NCI-H1694 (cell line): ENCODE measurements at places on chromosomes 3 and 15.

GRCh38 chr15:100355342-100355741 is 13.6 kb upstream of the ADAMTS17 start:
- no peak for DNase-seq

DNA sequence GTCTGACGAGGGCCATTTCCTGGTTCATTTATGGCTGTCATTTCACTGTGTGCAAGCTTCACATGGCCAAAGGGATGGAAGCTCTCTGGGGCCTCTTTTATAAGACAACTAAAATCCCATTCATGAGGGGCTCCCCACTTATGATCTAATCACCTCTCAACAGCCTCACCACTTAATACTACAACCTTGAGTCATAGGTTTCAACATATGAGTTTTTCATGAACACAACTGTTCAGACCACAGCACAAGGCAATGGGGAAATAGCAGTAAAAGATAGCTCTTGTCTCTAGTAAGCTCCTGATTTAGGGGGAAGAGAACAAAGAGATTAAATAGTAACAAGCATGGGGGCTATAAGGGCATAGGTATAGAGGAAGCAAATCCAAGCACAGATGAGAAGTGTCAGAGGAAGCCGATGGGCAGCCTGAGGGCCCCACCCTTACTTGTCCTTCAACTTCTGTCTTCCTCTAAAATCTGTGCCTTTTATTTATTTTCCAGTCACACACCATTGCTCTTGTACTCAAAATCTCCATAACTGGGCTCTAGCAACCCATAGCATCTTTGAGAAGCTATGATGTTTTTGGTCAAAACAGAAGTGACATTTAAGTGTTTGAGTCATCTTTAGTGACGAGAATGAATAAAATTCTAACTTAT is 329.1 kb downstream of the UNC13C start:
- no peak for DNase-seq

DNA sequence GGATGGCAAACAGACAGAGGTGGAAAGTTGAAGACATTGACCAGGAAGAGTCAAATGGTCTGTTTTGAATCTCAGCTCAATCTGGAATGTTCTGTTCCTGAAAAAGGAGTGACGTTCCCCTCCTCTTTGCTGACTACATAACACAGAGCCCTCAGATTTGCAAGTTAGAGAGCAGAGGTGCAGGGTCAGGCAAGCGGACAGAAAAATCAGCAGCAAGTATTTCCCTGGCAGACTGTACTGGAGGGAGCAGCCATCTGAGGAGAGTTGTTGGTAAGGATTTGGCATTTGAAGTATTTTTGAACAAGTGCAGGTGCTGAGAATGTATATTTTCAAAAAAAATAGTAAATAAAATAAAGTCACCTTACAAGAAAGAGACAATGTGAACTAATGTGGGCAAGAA is 17.6 kb downstream of the ZNF80 start:
- DNase-seq, result no peak

GRCh38 chr3:138477801-138478200 is 43.4 kb downstream of the ESYT3 start:
- DNase-seq, result no peak

- no peak for DNase-seq
These were observed 297.0 kb downstream of the CGGBP1 start for GRCh38 chr3:87761795-87762194.

DNA sequence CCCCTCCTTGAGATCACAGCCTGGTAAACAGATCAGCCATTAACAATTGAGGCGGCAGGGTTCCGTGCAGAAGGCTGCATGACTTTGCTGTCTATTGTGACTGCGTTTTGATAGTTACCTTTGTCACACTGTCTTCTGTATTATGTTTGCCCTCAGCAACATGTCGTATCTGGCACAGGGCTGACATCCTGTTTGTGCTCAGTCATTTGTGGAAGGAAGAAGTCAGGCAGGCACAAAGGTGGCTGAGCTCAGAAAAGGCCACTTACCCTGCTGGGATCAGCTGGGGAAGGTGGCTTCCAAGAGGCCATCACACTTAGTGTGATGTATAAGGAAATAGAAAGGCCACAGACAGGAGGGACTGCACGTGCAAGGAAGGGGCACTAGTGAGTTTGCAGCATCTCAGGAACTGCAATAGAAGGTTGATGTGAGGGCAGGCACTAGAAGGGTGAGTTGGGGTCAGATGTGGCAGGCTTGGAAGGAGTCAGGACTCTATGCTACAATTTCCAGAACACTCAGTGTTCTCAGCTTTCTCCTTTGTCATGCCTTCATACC is 13.4 kb downstream of the PML start:
- no peak for DNase-seq

DNA sequence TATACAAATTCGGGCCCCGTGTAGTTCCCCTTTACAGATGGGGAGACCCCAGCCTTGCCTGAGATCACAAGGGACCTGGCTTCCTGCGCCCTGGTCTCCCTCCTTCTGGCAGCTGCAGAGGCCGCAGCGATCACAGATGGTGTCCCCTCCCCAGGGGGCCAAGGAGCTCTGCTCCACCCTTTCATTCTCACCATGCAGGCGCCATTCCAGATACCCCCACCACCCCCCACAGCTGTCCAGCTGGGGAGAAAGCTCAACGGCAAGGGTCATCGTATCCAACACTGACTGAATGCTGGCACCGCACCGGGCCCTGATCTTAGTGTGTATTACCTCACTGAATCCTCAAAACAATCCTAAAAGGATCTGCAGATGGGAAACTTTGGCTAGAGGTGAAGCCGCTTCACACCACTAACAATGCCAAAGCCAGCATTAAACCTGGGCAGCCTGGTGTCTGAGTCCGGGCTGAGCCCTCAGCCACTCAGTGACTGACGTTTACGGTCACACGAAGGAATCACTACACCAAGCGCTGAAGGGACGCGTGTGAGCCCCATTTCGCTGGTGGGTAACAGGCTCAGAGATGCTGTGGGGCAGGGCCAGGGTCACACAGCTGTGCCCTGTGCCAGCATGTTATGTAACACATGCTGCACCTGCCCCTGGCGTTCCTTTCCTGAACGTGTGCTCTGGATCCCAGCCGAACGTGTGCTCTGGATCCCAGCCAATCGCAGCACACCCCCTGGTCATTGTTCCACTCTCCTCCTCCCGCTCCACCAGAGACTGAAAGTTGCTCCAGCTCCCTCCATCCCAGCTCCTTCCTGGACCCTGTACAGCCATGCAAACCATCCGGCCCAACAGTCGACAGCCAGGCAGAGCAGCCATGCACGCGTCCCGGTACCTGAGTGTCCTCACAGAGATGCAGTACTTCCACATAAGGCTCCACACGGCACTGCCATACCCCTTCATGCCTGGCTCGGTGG is 51.8 kb downstream of the IQSEC1 start:
- no peak for DNase-seq

- no peak for DNase-seq
These were observed 69.8 kb downstream of the ISG20 start for GRCh38 chr15:88708655-88709054.
